ENCODE measurements at places on chromosomes 13 and 19.

DNA sequence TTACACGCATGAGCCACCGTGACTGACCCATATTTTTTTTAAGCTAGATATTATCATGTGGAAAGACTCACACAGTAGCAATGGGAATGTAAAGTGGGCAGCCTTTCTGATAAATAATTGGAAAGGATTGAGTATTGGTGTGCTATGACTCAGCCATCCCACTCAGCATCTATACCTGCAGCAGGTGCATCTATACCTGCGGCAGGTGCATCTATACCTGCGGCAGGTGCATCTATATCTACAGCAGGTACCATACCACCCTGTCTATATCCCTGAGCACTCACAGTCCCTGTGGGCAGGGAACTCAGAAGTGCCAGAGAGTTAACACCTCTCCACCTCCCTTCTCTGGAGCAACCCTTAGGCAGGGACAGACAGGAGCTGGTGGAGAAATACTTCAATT is 5.2 kb upstream of the LRRC8E start:
- DNase-seq: no peak

DNA sequence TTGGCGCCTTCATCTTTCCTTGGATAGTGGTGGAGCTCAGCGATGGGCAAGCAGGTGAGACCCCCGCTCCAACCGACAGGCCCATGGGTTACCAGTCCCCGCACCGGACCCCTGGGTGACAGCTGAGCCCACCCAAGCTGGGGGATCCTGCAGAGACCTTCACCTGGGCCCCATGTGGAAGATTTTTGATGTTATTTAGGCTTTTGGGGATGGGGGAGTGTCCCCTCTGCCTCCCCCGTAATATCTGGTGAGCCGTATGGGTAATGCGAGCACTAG is 4.9 kb upstream of the LILRA5 start:
- no peak for DNase-seq

- no peak for DNase-seq
Measured at GRCh38 chr13:43475140-43475539, 311.6 kb downstream of the ENOX1 start.

- DNase-seq: no peak
Measured at GRCh38 chr19:18972301-18972811, 31.3 kb upstream of the HOMER3 start.

- no peak for DNase-seq
Measured at GRCh38 chr19:57773488-57773887, 4.0 kb downstream of the ZNF586 start.

DNA sequence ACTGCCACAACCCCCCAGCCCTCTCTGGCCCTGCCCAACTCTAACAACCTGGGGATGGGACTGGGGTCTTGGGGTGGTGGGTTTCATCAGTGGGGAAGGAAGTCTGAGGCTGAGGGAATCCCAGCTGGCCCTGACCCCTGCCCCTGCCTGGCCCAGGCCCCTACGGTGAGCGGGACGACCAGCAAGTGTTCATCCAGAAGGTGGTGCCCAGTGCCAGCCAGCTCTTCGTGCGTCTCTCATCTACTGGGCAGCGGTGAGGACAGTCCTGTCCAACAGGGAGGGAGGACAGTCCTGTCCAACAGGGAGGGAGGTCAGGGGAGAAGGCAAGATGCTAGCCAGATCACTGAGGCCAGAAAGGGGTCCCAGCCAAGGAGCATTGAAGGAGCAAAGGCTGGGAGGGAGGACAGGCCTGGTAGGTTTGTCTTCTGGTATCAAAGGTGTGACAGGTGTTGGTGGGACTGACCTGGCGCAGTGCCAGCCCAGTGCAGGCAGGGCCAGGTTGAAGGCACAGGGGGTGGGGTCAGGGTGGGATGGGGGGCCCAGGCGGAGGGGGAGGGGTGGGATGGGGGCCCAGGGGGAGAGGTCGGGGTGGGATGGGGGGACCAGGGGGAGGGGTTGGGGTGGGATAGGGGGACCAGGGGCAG is 12.1 kb upstream of the LTBP4 start:
- no peak for DNase-seq

GRCh38 chr13:110797230-110797877 is 83.9 kb downstream of the ING1 start:
- no peak for DNase-seq

DNA sequence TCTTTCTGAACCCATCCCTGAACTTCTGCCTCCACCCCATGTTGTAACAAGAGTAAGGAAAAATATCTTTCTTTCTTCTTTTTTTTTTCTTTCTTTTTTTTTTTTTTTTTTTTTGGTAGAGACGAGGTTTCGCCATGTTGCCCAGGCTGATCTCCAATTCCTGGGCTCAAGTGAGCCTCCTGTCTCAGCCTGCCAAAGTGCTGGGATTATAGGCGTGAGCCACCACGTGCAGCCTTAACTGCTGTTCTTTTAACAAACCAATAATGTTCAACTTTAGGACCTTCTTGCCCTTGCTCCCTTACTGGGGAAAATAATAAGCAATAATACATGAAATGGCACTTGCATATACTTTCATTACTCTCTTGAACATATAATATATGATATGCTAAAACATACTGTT is 19.6 kb downstream of the GPR183 start:
- no peak for DNase-seq

DNA sequence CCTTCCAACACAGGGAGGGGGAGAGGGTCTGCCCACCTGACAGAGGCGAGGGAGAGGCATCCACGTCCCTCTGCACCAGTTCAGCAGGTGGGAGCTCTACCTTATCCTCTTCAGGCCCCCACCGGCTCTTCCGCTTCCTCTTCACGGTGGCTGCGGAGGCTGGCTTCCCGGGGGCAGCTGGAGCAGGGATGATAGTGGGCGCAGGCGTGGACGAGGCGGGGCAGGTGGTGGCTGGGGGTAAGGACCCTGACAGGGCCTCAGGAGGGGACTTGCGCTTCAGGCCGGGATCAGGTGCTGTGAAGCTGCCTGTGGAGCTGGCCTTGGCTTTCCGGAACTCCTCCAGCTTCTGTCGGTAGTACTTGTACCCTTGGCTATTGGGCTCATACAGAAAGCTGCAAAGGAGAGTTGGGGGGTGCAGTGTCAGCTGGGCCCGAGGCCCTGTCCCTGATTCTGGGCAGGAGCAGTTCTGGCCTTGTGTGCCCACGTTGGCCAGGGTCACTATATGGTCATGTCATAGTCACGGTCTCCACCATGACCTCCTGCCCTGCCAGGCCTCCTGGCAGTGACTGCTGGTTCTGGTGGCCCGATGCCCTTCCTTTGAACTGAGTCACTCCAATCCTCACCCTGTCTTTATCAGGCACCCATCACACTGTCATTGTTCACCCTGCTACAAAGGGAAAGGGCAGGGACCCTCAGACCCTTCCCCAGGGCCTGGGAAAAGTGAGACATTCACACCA is 23.2 kb downstream of the SUGP1 start:
- DNase-seq: no peak

- no peak for DNase-seq
Measured at GRCh38 chr19:2454199-2454961, 2.4 kb downstream of the LMNB2 start.

- DNase-seq: no peak
Measured at GRCh38 chr19:11154683-11155047, 917 bp downstream of the SPC24 start.

DNA sequence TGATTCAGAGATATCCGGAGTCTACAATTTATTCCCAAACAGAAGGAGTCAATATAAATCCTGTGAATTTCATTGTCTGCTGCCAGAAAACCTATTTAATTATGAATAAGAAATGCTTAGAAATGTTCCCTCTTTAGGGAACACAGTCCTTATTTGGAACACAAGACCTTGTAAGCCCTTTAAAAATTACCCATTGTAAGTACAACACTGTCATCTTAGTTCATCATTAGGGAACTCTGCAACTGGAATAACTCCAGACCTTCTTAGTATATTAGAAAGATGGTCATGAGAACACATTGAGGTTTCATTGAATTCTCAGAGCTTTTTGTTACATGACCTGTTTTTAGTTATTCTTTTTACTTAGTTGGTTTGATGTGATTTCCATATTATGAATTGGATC is 548.5 kb upstream of the KLF12 start:
- DNase-seq: no peak

DNA sequence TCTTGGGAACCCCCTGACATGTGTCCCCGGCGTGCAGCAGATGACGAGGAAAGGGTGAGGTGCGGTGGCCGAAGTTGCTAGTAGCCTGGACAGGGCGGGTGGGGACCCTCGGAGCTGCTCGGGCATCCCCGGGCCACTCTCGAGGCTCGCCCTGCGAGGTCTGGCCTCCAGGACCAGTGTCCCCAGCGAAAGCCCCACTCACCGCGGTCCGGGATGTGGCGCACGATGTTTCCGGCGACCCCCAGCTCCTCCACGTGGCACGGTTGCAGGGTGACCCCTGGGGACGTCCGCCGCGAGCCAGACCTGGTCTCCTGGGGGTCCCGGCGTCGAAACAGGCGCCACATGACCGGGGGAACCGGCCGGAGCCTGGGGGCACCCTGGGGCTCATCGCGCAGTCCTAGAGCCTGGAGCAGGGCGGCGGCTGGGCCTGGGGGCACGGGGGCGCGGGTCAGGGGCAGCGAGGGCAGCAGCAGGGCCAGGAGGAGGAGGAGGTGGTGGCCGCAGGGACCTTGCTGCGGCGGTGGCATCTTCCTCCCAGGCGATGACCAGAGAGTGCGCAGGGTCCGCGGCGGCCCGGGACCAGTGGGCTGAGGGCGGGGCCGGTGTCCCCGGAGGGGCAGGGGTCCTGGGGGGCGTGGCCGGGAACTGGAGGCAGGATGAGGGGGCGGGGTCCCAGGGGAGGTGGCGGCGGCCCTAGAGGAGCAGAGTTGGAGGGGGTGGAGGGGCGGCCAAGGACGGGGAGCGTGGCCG is 26.0 kb downstream of the CERS1 start:
- DNase-seq: no peak

DNA sequence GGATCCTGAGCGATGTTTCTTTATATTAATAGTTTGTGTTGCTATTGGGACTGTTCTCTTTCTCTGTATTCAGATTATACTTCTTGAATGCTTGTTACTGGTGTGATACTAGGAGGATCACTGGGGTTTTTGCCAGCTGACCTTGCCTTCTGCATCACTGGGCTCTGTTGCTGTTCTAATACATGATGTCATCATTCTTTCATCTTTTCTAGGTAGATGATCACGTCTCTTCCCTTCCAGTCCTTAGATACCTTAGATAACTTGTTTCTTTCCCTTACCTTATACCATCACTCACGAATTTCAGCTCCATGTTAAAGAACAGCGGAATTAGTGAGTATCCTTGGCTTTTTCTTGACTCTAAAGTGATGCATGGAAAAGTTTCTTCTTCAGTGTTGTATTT is at the start of gene OR10H3:
Gene OR10H3 (plus strand): TSS at position 264 of the 400 bp plus-strand sequence. CDS start 3,408 bp downstream, outside the sequence.
- DNase-seq: no peak

GRCh38 chr13:42107421-42107820 is 59.0 kb downstream of the DGKH start:
- no peak for DNase-seq

DNA sequence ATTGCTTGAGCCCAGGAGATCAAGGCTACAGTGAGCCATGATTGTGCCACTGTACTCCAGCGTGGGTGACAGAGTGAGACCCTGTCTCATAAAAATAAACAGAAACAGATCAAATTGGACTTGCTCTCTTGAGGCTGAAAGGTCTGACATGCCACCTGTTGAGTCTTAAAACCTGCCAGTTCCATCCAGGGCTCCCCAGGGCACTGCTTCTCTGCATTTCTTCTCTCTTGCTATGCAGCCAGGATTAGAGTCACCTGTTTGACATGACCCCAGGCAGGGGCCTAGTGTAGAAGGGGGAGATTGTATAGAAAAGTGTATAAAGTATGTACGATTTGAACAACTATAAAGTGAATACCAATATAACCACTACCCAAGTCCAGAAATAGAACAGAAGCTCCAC is 45.4 kb downstream of the ARHGAP35 start:
- no peak for DNase-seq

GRCh38 chr19:4388337-4389063 is 11.8 kb downstream of the SH3GL1 start:
- DNase-seq: no peak

GRCh38 chr13:73966331-73966730 is 167.9 kb downstream of the KLF12 start:
- DNase-seq: no peak

- no peak for DNase-seq
Measured at GRCh38 chr13:98972059-98972458, 5.8 kb downstream of the DOCK9 start.

DNA sequence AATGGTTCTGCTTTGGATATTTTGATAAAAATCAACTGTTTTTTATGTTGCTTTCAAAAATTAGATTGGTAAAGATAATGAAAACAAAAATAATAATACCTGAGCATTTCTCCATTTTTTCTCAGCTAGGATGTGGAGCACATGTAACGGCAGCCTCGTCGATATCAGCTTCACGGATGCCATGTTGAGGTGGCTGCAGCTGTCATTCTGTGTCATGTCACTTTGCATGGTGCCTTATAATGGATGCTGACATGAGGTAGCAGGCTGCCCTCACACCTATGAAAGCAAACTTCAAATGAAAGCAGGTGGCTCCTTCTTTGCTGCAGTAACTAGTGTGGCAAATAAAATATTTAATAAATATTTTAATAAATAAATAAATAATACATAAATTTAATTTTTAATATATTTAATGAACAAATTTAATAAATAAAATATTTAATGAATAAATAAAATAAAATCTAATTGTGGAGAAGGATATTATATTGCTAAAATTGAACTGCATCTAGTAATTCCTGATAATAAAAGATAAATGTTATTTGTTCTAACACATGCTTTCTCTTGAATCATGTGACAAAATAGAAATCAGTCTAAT is 955.7 kb upstream of the SLC10A2 start:
- no peak for DNase-seq

- no peak for DNase-seq
Measured at GRCh38 chr19:30388327-30388726, 16.1 kb downstream of the ZNF536 start.

- DNase-seq: no peak
Measured at GRCh38 chr13:90866006-90866405, 481.5 kb upstream of the MIR17HG start.

GRCh38 chr19:45440259-45440638 is 16.5 kb upstream of the ERCC1 start:
- no peak for DNase-seq

GRCh38 chr13:45575830-45576180 is 39.7 kb downstream of the ERICH6B start:
- no peak for DNase-seq

DNA sequence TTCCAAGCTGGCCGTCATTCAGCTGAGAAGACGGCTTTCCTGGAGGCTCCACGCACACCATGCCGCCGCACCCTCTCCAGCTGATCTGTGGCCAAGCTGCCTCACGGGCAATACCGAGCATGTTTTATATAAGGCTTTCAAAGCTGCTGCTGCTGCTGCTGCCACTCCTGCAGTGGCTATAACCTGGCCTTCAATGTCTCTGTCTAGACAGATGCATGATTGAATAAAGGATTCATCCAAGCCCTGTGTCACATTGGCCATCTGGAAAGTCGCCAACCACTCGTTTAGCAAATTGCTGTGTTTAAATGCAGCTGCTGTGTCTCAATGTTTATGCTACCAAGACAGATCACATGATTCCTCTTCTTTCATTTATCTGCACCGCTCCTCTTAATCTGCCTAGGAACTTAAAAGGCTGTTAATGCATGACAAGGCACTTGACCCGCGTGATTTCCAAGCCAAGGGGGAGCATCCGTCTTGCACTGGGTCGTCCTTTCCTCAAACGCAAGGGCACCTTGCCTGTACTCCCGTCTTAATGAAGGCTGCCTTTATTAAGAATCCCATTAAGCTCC is 114.3 kb downstream of the TEX26 start:
- DNase-seq: no peak

GRCh38 chr19:49689133-49690078 is at the start of gene ADM5:
Gene ADM5, plus strand, starts transcription at chr19:49689594. Its CDS starts 244 bp downstream, at chr19:49689838.
- DNase-seq: peak; percentile 34

GRCh38 chr19:33125929-33126388 is 6.0 kb upstream of the WDR88 start:
- peak; percentile 13 for DNase-seq

Measured in stimulated activated CD8-positive, alpha-beta memory T cell treated with anti-CD3 and anti-CD28 coated beads, Interleukin-15, amount 100 ng/mL, for 1 hour (primary cell).